ENCODE measurements at places on chromosomes 7 and 10.

- no peak for DNase-seq
Measured at GRCh38 chr7:135714534-135715009, 13.4 kb downstream of the SLC13A4 start.

DNA sequence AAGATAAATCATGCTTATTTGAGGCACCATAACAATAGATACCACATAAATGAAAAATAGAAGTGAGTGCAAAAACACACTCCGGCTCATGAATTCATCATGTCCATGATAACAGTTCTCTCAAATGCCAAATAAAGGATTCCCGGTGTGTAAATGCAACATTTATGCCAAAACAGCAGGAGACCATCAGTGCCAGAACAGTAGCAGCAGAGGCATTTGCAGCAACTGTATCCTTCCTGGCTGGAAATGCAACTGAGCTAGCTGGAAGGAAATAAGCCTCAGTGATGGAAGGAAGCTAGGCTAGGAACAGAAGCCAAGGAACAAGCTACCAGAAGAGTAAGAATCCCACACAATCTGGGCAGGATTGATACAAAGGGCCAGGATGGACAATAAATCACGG is 79.9 kb upstream of the THSD7A start:
- no peak for DNase-seq

DNA sequence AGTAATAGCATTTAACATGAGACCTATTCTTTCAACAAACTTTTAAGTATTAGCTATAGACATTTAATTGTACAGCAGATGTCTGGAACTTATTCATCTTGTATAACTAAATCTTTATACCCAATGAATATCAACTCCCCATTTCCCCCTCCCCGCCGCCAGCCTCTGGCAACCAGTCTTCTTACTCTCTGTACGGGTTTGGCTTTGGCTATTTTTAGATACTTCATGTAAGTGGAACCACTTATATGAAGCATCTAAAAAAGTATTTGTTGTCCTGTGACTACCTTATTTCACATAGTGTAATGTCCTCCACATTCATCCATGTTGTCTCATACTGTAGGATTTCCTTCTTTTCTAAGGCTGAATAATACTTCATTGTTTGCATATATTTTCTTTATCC is 60.8 kb downstream of the RAB18 start:
- no peak for DNase-seq

GRCh38 chr7:142790555-142790954 is 19.8 kb downstream of the PRSS2 start:
- DNase-seq: no peak

DNA sequence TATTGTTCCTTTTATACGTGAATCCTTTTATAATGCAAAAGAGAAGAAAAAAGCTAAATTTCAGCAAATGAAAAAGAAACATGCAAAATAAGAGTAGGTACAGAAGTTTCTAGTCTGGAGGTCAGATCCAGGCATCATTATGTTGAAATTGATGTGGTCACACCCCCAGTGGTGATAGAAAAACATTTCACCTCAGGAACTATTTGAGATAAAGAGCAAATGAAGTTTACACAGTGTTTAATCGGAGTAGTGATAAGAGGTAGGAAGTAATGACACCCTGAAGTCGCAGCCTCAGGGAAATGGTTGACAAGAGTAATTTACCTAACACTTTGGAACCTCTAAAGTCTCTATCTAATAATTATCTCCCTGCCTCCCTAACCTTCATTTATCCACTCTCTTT is 536.0 kb upstream of the STEAP1 start:
- no peak for DNase-seq

DNA sequence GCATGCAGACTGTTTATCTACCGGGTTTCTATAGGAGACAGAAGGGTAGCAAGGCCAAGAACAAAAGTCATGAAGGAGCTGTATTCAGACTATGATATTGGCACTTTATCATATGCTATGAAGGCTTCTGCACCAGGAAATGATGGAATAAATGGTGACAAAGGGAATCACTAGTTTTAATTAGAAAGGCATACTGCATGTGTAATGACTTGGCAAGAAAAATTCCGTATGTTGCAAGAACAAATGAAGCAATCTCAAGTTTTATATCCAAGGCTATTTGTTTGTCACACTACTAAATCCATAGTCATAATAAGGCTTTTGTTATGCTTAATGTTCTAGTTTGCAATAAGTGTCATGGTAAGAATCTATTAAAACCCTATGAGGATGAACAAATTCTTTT is 230.9 kb downstream of the ZEB1 start:
- DNase-seq: no peak
